ENCODE measurements at places on chromosomes 2 and 18.

- DNase-seq: no peak
These were observed 95.1 kb upstream of the WDSUB1 start for GRCh38 chr2:159381574-159381973.

DNA sequence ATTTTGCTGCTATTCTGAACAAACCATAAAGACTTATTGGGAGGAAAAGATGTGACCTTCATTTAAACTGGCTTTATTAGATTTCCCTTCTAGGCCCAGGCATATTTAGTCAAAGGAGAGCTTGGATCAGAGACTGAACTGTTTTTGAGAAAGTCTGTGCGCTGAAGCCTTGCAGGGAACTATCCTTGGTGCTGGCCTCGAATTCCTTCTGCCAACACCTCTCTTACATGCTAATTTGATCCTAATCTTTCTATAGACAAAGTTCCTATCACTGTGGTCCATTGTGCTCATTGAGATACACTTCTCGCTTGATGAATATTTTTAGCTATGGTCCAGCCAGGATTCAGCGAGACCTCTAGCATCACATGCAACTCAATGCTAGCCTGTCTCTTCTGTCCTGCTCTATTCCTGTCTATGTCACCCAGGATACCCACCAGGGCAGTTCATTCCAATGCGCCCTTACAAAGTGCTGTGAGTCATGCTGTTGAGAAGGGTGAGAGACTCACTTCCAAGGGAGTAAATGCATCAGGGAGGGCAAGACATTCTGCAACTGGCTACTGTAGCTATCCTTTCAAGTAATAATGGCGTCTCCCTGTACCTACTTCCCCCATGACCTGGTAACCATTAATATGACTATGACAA, 356.7 kb upstream of the LYPD1 start:
- DNase-seq: peak; percentile 20

- DNase-seq: no peak
These were observed 72.6 kb downstream of the SUCLG1 start for GRCh38 chr2:84386336-84387040.

DNA sequence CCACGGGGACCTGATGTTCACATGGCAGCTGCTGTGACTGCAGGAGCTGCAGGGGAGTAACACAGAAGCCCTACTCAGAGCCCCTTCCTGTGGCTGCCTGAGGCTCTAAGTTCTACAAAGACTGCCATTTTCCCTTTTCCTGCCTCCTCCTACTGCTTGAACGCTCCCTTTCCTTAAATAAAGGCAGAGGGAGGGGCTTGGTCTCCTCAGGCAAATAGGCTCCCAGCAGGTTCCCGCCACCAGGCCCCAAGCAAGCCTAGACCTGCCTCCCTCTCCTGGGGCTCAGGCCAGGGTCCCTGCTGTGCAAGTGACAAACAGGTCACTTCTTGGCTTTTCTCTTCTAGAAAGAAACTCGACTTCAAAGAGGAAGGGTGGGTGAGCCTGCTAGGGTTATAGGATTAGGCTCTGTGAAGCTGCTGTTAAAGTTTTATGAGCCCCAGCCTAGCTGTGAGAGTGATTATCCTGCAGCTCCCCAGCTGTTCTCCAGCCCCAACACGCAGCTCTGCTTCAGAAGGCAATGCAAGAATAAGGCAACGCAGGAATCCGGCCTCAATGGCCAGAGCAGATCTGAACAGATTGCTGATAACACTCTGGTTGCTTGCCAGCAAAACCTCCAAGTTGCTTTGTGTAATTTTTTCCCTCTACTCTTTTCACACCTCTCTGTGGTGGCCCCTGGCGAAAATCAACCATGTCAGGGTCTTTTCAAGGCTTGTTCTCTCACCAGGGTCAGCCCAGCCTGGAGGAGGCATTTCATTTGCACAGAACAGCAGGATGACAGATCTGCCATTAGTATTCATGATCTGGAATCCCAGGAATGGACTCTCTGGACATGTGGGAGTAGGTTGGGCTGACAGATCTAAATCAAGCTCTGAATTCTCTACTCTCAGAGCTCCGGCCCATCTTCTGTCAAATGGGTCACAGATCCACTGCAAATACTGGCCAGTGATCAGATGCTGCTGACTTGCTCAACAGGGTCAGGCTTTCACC, 71.3 kb downstream of the MRO start:
- DNase-seq: no peak

GRCh38 chr2:205703471-205704126, 21.3 kb downstream of the NRP2 start:
- DNase-seq: no peak

DNA sequence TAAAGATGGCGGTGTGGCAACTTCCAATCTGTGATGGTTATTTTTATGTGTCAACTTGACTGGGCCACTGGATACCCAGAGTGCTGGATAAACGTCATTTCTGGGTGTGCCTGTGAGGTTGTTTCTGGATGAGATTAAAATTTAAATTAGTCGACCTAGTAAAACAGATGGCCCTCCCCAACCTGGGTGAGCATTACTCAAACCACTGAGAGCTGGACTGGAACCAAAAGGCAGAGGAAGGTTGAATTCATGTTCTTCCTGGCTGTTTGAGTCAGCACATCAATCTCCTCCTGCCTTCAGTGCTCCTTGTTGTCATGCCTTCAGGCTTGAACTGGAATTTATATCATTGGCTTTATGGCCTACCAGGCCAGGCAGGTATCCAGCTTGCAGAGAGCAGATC, 190.8 kb upstream of the RGPD4 start:
- no peak for DNase-seq

GRCh38 chr18:58252166-58252565, 208.1 kb downstream of the NEDD4L start:
- no peak for DNase-seq

- DNase-seq: no peak
These were observed 129.7 kb downstream of the WDSUB1 start for GRCh38 chr2:159156834-159157233.

GRCh38 chr18:76658627-76659026, 163.6 kb upstream of the ZNF516 start:
- DNase-seq: no peak

DNA sequence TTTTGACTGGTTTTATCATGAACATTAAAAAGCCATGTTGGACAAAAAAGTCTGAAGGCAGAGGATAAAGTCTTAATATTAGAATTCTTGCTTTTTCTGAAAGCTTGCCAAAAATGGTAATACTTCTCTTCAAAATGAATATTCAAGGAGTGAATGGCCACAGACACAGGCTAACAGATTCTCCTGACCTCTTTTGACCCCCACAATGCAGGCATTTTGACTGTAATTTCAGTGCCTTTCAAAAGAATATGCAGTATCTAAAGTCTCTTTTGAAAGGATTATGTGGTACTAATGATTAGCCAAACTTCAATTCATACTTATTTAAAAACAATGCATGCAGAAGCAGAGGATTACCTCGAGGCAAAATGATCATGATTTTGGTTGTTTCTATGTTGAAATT, 557.8 kb upstream of the GCFC2 start:
- no peak for DNase-seq

DNA sequence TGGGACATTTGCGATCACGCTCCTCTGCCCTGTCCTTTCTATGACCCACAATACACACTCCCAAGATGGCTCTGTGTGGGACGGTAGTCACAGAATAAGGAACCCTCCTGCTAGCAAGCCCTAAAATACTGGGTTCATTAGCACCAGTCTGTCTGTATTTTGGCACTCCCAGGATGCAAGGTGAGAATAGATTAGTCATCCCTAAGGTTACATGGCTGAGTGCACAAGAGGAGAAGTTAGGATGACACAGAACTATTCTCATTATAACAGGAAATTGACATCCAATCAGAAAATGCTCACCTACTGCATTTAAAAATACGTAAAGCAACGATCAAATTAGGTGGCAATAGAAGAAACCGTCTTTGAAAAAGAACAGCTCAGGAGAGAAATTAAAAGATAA, 590.2 kb downstream of the EPHA4 start:
- no peak for DNase-seq

DNA sequence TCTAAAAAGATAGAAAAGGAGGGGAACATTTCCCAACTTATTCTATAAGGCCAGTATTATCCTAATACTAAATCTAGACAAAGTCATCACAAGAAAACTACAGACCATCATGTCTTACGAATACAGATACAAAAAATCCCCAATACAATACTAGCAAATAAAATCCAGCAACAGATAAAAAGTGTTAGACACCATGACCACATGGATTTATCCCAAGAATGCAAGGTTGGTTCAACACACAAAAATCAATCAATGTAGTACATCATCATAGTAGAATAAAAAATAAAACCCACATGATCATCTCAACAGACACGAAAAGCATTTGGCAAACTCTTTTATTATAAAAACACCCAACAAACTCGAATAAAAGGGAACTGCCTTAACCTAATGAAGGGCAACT, 18.5 kb downstream of the SLC66A2 start:
- no peak for DNase-seq

DNA sequence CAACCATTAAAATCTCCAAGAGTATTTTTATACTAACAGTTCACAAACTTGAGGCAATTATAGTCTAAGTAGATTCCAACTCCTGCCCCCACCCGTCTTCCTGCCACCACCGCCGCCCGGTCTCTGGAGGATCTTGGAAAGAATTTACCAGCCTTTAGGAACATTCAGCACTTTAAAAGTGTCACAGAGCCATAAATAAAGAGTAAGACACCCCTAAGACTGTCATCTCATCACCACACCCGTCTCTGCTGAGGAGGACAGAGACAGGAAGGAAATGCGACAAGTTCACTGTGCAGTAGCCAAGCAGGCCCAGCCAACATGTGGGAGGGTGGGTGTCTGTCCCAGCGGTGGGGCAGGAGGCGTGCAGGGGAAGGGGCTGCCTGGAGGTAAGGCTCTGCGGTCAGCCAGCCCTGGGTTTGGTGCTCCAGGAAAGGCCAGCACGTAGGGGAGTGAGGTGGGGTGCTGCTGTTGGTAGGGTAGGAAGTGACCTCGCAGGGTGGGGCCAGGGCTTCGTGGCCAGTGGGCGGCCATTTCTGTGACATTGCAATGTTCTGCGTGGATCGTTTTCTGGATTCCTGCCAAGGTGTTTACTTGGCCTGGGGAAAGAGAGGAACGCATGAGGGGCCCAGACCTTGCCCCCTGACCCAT, 111.6 kb downstream of the FAM210A start:
- no peak for DNase-seq

DNA sequence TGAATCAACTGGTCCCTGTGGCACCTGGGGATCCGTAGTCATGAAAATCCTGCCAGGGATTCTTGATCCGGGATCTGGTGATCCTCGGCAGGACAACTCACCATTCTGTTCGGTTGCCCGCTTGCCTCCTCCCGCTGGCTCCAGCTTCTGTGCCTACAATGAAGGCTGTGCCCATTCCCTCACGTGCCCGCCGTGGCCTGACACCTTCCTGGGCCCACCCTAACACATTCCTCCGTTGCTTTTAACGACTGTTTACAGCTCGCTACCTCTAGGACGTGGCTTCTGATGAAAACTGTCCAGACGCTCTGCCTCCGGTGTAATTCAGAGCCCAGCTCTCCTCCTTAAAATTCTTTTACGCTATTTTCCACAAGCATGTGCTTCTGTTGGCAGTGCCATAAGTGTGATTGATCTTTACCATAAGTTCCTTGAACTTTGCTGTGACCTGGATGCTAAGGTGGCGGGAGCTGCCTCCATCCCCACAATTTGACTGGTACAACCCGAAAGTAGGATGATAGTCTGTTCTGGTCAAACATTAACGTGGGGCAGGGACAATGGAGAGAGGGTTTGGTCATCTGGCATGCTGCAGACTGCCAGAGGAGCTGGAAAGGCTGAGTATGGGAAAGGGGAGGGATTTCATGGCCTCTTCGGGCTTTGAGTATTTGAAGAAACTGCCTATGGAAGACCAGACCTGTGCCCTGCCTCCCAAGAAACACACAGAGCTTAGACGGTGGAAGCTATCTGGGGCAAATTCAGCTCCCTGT, 206.8 kb upstream of the TNP1 start:
- DNase-seq: no peak

GRCh38 chr2:824954-825353, 125.7 kb upstream of the SNTG2 start:
- DNase-seq: no peak

- no peak for DNase-seq
These were observed 254.2 kb upstream of the SALL3 start for GRCh38 chr18:78725426-78725825.

DNA sequence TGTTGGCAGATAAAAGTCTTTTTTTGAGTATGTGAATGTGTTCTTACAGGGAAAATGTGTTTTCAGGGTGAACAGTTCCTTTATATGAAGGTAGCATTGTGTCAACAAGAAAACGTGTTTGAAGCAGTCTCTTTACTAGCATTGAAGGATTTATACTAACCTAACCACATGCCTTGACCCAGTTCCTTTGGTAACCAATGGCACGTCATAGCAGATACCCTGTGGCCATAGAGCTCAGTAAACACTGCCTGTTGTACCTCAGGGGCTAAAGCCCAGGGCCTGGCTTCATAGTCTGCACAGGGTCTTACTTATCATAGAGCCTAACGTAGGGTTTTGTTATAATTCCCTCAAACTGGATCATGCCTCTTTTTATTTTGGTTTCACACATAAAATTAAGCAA, 32.1 kb upstream of the NFU1 start:
- DNase-seq: no peak

Measured in iPS DF 6.9 (cell line).